ENCODE measurements at places on chromosomes 2 and 18.

DNA sequence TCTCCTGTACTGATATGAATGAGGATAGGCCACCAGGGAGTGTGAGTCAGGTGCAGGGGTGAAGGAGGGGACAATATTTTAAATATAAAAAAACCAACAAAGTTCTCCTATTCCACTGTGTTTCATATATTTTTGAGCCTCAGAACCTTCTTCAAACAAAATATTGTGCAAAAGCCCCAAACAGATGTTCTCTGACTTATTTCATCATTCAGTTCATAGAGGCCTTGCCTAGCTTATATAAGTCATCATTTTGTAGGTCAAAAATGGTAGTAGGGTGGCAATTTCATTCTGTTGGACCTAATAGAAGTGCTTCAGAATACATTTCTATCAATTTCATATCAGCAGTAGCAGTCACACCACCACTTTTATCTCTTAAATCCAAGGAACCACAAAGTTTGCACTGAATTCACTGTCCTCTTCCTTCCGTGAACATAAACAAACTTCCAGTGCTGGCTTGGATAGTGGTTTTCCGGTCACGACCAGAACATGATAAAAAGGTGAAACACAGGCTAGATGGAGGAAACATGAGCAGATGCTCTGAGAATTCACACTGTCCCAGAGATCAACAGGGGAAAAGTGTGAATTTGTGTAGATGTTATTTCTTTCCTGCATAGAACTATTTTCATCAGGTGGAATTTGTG is 99.1 kb downstream of the EN1 start:
- no peak for DNase-seq

GRCh38 chr2:127562936-127563335 is 27.5 kb downstream of the MYO7B start:
- no peak for DNase-seq

GRCh38 chr18:77164763-77165485 is 32.3 kb upstream of the MBP start:
- no peak for DNase-seq

- no peak for DNase-seq
Measured at GRCh38 chr2:71620116-71620515, 166.8 kb downstream of the DYSF start.

DNA sequence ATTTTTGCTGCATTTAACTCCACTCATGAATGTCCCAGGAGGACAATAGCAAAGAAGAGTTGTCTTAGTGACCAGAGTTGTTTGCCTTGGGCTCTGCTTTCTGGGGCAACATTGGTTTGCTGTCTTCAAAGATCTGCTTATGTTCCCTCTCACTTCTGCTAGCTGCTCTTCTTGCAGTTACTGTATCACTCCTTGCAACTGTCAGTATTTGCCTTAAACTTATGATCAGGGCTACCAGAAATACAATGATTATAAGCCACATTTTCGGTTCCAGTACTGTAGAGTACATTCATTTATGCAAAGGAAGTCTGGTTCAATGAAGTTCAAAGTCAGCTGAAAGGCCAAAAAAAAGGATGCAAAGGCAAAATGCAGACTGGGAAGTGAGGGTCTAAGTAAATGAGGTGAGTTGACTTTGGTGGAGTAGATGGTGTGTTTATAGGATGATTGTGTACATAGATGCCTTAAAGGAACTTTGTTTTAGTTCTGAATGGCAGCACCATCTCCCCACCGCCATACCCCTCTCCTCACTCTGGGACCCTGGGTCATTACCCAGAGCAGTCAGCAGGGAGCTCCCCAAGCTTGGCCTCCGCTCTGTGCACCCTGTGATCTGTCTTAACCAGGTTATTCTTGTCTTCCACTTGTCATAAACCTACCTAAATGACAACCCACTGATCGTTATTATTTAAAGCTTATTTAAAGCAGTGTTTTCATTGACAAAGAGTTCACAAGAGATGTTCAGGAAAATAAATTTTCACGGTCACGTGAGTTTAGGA is 236.0 kb downstream of the DOK6 start:
- DNase-seq = no peak

GRCh38 chr2:195985741-195986140 is 82.9 kb downstream of the DNAH7 start:
- DNase-seq = no peak

DNA sequence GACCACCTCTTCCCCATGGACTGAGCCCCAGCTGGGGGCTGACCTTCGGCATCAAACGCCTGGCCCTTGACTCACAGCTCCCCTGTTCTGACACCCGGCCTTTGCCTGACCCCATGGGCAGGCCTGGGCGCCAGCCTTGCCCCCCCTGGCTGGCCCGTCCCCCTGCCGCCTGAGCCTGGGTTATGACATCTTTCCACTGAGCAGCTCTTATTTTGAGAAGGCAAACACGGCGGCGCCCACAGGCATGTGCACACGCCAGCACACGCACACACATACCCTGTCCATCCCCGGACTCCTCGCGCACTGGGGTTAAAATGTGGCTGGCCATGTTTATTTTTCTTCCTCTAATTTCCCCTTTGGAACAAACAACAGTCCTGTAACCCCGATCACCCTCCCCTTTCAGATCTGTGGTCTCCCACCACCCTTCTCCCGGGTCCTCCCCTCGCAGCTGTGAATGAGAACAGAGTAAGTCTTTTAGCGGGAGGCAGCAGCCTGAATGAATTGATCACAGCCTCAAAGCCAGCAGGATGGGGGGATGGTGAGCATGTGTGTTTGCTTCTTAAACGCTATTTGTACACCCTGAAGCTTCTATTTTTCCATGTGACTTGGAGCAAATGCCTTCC is 11.8 kb upstream of the ATOH8 start:
- no peak for DNase-seq

DNA sequence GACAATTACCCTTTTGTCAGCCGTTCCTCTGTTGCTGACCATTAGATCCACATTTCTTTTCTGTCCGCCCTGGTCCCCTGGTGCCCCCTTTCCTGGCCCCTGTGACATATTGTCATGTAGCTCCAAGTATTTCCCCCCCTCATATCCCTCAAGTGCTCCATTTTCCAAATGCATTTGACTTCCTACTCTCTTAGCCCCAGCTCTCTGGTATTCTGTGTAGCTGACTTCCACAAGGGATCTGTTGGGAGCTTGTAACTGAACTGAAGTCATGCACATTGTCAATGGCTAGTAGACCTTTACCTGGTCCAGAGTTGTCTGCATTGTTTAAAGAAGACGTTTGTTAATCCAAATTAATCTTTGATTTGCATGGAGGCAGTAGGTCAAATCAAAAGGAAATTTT is 34.8 kb downstream of the LIPG start:
- no peak for DNase-seq

DNA sequence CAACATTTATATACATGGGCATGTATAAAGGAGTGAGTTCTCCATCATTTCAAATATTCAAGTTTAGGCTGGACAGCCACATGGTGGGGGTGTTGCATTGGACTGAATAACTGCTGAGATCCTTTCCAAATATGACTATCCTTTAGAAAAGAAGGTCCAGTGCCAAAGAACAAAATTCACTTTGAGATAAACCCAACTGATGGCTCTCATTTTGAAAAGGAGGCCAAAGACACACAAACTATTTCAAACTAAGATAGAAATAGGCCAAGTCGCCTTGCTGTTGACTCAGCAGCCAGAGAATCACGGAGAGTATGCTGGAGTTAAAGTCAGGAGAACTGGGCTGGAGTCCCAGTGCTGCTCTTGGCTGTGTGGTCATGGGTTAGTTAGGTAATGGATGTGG is 204.5 kb upstream of the LRATD1 start:
- no peak for DNase-seq

GRCh38 chr2:230974096-230974913 is 21.6 kb upstream of the SPATA3 start:
- no peak for DNase-seq

DNA sequence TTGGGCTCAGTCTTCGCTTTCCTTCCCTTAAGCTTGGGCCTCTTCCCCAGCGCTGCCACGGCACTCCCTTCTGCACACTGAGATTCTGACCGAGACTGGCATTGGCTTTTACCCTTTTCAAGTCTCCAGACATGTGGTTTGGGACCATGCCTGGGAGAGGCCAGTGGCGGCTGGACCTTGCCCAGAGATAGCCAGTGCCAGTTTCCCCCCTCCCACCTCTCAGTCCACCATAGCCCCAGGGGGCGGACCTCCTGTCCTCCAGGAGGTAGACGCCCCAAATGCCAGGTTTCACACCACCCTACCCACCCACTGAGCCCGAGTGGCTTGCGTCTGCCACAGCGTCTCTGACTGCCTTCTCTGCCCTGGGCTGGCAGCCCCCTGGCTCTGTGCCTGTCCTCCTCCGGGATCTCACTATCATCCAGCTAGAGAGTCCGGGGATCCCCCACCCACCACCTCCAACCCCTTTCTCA is 47.7 kb downstream of the INPP5D start:
- no peak for DNase-seq

- DNase-seq = no peak
Measured at GRCh38 chr2:43803113-43803512, 29.3 kb downstream of the DYNC2LI1 start.

DNA sequence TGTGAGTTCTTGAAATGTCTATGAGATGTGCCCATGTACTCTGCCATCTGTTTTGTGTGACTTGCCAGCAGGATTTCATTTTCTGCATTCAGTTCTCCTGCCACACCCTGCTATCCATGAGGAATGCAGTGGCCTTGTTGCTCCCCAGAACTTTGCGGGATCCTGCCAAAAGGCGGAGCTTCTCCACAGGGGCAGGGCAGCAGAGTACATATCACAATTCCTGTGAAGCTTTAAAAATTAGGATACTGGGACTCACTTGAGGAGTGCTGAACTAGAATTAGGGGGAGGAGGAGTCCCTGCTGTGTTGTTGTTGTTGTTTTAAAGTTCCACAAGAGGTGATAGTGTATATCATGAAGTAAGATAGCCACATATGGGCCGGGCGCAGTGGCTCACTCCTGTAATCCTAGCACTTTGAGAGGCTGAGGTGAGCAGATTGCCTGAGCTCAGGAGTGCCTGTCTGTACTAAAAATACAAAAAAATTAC is 76.4 kb downstream of the TANC1 start:
- DNase-seq = no peak

GRCh38 chr2:102764083-102764482 is 2.3 kb downstream of the TMEM182 start:
- no peak for DNase-seq

DNA sequence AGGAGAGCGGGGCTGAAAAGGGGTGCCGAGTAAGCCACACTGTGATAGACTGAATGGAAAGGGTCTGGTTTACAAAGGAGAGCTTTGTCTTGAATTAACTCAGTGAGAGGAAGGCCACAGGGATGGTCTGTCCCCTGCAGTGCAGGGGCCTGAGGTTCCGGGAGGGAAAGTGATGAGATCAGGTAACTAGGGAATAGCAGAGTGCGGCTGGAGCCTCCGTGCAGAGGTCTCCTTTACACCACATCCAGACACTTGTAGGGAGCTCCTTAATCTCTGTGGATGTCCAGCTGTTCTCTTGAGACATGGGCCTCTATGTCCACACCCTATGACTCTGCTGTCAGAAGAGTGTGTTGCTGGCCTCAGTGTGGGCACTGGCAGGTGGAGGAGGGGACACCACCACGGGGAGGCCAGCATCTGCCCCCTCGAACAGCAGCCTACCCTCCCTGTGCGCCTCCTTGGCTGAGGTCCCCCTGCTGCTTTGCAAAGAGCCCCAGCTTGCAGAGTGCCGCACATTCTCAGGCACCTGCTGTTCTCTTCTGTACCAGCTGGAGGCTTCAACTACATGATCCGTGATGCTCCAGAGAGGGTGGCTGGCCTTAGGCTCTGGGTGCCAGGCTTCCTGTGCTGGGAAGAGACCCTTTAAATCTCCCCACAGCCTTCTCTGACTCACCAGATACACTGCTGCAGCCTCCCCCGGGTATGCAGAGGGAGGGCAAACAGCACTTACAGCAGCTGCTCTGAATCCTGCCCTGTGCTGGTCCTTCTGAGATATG is 25.9 kb downstream of the ENOSF1 start:
- DNase-seq = no peak

GRCh38 chr18:78821396-78821795 is 158.2 kb upstream of the SALL3 start:
- no peak for DNase-seq

- DNase-seq = no peak
Measured at GRCh38 chr2:191927319-191927867, 80.5 kb upstream of the CAVIN2 start.

- no peak for DNase-seq
Measured at GRCh38 chr2:158221063-158222020, 119.7 kb downstream of the UPP2 start.

- DNase-seq = no peak
Measured at GRCh38 chr2:207694811-207695281, 16.6 kb upstream of the CCNYL1 start.

- no peak for DNase-seq
Measured at GRCh38 chr18:9055626-9056025, 46.9 kb upstream of the NDUFV2 start.

DNA sequence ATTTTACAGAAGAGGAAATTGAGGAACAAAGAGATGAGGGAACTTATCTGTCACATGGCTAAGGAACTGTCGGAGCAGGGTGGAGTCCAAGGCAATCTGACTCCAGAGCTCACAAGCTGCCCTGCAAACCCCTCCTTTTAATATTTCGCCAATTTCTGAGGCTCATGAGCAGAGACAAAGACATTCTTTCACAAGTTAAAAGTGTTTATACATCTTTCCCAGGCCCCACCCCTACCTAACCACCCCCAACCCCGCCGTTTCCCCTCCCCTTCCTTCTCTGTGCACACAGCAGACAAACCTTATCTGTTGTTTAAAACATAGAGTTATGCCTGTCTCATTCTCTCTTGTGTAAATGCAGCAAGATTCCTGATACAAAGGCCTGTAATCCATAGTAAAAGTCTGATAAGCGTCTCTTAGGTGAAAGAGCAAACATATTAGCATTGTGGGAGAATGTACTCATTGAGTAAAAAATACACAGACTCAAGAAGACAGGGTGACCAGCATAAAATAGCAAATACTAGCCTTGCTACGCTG is 44.3 kb downstream of the EPHA4 start:
- DNase-seq = no peak

DNA sequence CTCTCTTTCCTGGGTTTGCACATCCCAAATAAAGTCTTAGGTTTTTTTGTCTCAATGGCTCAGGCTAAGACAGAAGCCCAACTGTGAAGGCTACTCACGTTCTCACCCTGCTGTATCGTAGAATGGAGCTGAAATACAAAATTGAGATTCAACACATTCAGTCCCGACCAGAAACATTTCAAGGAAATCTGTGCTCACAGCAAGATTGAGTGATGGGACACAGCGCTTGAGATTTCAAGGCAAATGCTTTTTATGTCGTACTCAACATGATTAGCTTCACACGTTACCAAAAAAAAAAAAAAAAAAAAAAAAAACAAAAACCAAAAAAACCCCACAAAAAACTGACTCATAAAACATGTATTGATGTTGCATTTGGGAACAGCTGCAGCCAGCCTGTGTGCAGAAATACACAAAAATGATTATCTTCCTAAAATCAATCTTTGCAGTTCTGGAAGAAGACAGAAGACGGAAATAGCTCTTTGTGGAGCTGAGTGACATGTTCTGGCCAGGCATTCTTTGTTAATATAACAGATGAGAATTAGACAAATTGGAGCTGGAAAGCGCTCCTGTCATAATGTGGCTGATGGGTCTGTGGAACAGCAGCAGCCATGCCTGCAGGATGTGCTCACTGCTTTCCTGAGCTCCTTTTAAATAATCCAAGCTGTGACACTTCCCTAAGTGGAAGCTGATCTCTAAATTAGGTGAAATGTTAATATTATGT is 453.2 kb downstream of the LPIN1 start:
- no peak for DNase-seq

All from stimulated activated CD4-positive, alpha-beta T cell treated with anti-CD3 and anti-CD28 coated beads, Interleukin-1b, Interleukin-23, amount 100 ng/mL, for 1 hour (primary cell).